Testis (tissue), 5 donors: ENCODE measurements at places on chromosomes 7 and 10. TPM values are rescaled to one million over a fixed set of nuclear protein-coding genes. Genes with fewer than 3 reads are reported as not detected.

Gene GIMAP7
- 7.4 TPM for total RNA-seq

Gene DGKI
- total RNA-seq: 3.2 TPM

Gene GPRIN2
- total RNA-seq: 4.9 TPM

DNA sequence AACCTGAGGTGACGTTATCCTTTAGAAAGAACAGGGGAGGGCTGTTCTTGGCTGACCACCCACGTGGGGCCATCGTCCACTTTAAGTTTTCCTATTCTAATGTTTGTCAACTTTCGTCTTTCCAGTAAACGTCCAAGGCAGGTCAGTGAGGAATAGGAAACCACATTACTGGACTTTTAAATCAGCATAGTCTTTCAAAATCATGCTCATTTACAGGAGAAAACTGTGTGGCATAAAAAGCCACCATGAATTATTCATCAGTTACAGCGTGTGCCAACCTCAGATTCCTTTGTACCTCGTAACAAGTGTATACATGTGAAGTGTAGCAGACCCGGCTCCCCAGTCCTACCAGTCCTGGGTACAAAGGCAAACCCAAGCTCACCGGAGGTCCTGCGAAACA, 25.1 kb upstream of the ABLIM1 start:
- no peaks in the 10 kb centered on the region for H3K36me3 ChIP-seq
- H3K27ac ChIP-seq: peak overlapping the region; percentile 66
- DNase-seq: no peak
- H3K4me1 ChIP-seq: peaks cover 23% of the 10 kb centered on the region
- H3K4me3 ChIP-seq: no peak overlapping the region

DNA sequence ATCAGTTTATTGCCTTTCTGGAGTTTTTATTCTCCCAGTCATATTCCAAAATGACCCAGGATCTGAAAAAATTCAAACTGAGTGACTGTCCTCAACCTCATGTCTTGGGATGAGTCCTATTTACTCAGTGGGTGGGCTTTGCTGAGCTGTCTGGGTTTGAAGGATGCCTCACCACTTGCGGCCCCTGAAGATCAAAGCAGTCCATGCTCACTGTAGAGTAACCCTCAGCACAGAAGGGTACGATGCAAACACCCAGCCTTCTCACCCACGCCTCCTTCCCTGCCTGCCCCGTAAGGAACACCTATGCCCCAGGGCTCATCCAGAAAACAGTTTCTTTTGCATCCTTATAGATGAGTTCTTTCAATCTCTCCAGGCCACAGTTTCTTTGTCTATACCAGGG, 42.2 kb upstream of the GRB10 start:
- H3K4me1 ChIP-seq: no peaks in the 10 kb centered on the region
- H3K27ac ChIP-seq: no peak overlapping the region
- H3K36me3 ChIP-seq: no peaks in the 10 kb centered on the region
- H3K4me3 ChIP-seq: no peak overlapping the region

Gene PNLIPRP1
- total RNA-seq: not detected

DNA sequence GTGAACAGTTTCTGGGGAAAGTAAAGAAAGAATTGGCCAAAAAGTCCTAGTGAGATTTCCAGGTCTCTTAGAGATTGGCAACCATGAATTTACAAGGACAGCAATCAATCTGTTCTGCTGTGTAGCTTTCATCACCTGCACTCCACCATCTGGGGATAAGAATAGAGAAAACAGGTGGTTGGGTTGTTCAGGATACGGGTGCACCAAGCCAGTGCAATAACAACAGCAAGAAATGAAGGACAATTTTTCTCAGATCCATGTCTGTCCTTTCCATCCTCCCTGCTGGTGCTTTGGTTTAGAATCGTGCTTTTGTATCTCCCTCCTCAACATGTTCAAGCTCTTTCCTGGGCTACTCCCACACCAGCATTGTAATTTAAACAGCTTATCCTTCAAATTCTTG, 787.7 kb downstream of the GRID1 start:
- H3K4me3 ChIP-seq: no peak overlapping the region
- no peak overlapping the region for H3K27ac ChIP-seq
- no peaks in the 10 kb centered on the region for H3K36me3 ChIP-seq
- DNase-seq: no peak
